ENCODE measurements at places on chromosomes 7 and 10.

- DNase-seq: no peak
Observed at GRCh38 chr10:68756766-68757165, 35.7 kb downstream of the CCAR1 start.

- DNase-seq: no peak
Observed at GRCh38 chr7:6171532-6172223, 100.7 kb downstream of the CYTH3 start.

DNA sequence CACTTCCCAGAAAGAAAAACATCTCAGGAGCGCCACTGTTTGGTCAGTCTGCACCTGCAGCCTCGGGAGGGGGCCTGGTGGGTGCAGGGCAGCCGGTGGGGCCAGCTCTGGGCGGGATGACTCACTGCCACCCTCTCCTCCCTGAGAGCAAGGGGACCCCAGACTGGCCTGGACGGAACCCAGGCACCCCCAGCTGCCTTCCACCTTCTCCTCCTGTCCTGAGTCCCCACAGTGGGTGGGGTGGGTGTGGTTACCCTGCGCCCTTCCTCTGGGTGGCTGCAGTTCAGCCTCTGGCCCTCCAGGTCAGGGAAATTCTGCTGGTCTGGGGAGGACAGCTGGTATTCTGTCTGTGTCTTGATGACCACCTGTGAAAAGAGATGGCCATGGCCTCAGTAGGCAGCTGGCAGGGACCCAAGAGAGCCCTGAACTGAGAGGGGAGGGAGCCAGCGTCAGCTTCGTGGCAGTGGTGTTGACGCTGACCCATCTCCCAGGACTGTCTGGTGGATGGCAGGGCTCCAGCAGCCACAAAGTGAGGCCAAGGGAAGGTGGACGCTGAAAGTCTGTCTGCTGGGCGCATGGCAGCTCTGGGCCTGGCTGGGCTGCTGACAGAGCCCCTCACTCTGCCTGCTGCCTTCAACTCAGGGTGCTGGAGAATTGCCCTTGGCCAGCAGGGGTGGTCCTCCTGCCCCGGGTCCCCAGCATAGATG lies 8.9 kb downstream of the CALY start:
- DNase-seq: no peak

DNA sequence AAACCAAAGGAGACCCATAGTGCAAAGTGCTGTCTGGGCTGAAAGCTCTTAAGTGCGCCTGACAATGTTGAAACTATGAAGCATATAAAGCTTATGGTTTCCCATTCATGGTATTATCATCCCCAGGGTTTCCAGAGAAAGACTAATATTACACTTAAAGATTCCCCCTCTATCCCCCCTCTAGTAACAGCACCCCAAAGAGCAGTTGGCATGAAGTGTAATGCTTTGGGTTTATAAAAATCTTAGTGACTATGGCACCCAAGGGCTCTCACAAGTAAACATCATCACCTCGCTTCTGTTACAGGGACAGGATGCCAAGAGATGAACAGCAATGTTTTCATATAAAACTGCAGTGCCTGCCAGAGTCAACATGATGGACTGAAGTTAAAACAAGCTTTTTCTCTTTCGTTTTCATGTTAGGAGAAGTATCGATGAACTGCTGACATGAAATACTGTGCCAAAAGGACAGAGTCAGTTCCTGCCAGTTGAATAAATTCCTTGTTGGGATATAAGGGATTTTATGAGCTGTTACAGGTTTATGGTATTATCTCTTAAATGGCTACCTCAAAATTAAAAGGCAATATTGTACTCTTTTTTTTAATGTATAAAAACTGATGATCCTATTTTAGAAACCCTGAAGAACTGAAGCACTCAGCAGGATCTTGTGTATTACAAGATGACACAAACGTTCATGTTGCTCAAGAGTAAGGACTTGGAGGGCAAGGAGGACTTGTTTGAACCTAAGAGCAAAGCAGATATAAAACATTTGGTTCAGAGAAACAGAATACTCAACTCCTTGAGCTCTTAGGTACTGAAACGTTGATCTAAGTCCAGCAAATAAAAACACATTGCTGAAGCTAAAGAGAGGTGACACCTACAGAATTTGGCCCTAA lies 203.7 kb upstream of the IMMP2L start:
- DNase-seq: no peak

GRCh38 chr10:44977287-44978212 lies 1.1 kb downstream of the DEPP1 start:
- DNase-seq: no peak

DNA sequence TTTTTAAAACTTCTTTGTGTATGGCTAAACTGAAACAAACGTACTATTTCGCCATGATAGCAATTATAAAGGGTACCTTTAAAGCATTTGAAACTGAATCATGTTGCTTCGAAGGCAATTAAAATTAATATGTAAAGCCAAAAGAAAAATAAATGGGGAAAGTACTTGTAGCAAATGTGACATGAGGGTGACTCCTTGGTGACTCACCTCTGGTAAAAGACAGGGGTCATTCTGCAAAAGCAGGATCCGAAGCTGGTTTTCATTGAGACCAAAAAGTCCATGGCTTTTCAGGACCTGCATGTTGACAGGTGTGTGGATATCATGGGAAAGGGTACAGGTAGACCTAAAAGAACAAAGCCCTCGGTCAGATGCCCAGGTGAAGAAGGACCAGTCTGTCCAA lies 1.5 kb downstream of the ZC3HAV1L start:
- DNase-seq: no peak

- no peak for DNase-seq
Observed at GRCh38 chr10:110269374-110270318, 35.1 kb downstream of the SMNDC1 start.

DNA sequence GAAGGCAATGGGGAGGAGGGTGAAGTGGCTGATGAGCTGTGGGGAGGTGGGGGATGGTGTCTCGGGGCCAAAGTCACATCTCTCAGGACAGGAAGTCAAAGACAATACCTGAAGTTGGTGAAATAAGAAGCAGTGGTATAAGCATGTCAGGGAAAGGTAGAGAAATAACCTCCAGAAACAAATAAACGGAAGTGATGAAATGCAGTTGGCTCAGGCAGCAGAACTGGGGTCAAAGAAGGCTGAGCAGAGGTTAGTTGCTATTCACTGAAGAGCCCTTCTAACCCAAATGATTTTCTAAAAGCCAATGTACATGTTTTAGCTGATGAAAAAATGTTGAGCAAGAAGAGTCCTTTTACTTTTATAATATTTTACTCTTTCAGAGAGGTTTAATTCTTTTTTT lies 78.6 kb upstream of the ADRB1 start:
- DNase-seq: no peak

- DNase-seq: no peak
Observed at GRCh38 chr7:140059273-140060242, 3.2 kb downstream of the PARP12 start.

- no peak for DNase-seq
Observed at GRCh38 chr10:91201213-91201996, 19.1 kb upstream of the PCGF5 start.

DNA sequence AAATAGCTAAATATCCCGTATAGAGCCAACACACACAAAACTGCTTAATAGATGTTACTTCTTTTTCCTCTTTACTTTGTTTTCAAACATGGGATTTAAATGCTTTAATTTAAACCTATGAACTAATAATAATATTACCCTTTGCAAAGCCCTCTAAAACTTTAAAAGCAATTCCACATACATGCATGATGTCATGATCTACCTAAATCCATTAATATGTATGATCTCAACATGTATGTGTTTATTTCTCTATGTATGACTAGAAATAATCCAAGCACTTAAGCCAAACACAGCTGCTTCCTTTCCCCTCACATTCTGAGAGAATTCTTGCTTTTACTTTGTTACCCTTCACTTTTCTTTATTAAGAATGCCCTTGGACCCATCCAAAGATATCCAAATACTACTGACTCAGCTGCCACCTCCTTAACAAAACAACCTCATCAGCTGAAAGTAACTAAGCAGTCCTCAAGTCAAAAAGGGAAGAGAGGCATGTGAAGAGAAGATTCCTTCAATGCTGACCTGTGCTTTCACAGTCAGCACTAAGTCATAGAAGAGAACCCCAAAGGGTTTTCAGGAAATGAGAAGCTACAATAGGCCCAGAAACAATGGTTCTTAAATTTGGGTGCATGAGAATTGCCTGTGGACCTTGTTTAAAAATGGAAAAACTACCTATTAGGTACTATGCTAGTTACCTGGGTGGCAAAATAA lies 266.4 kb upstream of the LRGUK start:
- no peak for DNase-seq

DNA sequence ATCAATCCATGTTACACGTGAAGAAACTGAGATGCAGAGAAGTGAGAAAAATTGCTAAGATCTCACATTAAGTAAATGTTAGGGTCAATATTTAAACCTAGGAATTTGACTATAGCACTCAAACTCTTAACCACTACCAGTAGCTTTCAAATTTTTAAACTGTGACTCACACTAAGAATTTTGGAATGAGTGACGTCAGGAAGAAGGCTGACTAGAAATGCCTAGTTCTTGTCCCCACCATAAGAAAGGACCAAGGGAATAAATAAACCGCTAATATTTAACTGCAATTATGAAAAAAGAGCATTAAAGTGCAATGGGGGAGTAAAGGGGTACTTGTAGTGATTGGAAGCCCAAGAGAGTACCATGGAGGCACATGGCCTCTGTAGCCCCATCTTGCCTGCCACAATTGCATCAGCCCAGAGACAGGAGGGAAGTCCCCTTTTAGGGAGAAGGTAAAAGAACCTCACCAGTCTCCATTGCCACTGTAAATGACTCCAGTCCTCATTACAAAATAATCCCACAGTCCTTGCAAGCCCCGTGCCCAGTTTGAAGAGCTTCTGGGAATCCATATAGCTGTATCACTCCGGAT lies 3.5 kb upstream of the AKR1B1 start:
- DNase-seq: no peak

DNA sequence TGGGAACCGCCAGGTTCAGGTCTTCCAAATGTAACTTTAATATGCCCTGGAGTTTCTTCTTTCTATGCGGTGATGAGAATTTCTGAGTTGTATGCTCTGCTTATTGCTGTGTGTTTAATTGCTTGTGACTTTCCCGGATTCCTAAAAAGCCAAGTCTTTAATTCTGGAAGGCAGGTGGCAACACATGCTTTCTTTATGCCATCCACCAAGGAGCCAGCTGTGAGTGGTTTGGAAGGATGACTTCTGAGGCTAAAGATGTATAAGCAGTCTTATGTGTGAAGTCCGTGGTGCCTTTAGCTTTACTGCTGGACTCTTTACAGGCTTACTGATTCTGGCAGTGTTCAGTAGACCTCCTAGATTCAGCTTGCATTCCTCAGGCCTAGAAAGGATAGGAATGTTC lies 3.1 kb downstream of the SDK1 start:
- no peak for DNase-seq

GRCh38 chr10:119806334-119807130 lies 66.1 kb downstream of the MCMBP start:
- DNase-seq: no peak

- DNase-seq: no peak
Observed at GRCh38 chr7:142560166-142560565, 189.1 kb upstream of the PRSS1 start.

- no peak for DNase-seq
Observed at GRCh38 chr10:44393834-44394547, 9.1 kb upstream of the CXCL12 start.

- DNase-seq: no peak
Observed at GRCh38 chr7:22587322-22587721, 87.3 kb upstream of the STEAP1B start.

DNA sequence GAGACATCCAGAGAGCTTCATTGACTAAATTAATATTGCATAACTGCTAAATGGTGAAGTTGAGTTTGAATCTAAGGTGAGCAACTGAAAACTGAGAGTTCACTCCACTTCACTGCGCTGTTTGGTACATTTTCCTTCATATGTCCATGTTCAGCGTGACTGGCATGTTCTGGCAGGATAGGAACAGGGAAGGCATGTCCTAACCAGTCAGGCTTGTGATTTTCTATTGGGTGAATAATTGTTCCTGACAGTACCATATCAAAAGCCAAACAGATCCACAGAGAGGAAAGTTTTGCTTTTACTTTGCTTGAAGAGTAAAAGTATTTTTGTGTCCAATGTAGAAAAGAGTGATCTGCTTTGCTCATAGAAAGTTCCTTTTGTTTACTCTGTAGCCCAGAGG lies 53.2 kb downstream of the WDFY4 start:
- DNase-seq: no peak

DNA sequence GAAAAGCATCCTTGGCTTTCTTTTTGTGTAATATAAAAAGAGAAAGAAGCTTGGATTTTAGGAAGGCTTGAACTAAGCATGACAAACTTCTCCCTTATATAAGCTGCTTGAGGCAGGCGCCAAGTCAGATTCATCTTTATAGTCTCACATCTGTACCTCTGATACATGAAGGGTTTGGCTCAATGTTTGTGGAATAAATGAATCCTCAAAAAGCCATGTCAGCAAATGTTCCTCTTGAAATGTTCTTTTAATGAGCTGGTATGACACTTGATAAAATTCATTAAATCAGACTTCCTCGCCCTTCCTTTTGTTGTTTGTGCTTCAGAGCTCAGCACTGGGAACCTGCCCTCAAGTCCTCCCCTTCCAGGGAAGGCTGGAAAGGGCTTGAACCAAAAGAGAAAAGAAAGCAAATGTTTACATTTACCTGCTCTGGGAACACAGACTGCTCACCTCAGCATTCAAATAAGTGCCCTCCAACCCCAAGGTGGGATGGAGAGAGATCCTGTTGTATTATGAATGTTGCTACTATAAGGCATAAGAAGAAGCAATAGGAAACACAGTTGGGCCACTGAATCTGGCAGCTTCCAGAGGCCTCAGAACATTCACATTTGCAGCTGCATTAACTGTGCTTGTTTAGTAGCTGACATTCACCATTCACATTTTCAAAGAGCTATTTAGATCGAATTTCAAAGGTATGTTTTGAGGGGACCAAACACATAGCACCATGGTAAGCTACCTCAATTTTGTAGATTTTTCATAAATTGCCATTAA lies 212.6 kb downstream of the CACNA2D1 start:
- DNase-seq: no peak

DNA sequence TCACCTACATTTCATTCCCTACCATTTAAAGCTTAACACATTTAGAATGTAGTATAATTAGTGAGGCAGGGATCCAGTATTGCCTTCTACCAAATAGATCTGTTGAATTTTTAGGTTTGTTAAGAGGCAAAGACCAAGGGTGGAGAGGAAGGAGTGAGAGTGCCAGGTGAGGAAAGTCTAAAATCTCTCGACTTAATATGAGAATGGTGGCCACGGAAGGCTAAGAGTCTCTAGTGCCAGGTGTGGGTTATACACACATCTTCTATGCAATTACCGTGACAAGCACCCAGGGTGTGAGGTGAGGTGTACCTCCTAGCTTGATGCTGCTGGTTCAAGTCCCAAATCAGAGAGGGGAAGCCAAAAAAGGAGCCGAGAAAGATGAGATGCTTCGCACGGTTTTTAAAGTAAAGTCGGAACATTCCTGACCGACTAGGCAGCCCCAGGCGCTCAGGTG lies 439 bp downstream of the IQUB start:
- DNase-seq: peak; percentile 29

DNA sequence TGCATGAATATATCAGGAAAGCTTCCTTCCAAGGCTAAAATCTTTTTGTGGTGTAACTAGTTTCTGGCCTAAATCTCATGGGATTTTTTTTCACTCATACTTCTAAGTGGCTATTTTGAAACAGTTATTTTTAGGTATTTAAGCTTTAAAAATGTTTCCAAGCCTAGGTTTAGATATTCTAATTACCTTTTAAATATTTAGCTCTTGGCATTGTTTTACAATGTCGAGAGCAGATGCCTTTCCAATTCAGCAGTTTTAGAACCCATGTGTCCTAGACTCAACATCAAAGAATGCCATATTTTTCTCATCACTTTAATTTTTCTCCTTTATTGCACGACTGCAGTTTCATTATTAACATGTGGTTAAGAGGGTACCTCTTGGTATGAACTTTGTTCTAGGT lies 27.1 kb upstream of the STOX1 start:
- no peak for DNase-seq

GRCh38 chr7:115511330-115511729 lies 519.2 kb downstream of the TFEC start:
- DNase-seq: no peak
